SK-MEL-5 (cell line): ENCODE measurements at places on chromosomes 3 and 15.

GRCh38 chr3:29649815-29650547 lies 369.1 kb downstream of the RBMS3 start:
- peak; percentile 86 for DNase-seq

DNA sequence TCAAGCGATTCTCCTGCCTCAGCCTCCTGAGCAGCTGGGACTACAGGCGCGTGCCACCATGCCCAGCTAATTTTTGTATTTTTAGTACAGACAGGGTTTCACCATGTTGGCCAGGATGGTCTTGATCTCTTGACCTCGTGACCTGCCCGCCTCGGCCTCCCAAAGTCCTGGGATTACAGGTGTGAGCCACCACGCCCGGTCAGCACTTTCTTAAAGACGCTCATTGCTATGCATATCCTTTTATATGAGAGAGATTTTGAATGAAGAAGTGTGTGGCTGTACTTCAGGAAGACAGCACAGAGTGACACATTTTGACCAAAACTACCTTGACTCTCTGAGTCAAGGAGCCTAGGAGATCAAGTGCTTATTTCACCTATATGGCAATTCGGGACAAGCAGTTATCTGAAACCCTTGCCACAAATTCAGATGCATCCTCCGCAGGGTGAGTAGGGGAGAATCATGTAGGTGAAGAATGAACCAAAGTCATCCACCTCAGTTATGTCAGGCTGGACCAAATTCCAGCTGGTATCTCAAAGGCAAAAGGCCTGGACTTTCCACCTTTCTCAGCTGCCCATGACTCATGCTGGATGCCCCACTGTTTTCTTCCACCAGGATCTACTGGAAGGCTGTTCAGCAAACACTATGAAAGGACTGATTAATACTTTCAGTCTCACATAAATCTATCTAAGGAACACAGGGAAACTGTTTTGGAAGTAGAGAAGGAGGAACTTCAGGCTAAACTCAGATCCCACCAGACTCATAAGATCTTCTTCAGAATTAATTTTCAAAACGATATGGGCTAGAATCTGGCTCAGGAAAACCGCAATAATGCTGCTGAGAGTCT lies 31.9 kb downstream of the SUSD5 start:
- DNase-seq: peak; percentile 74

DNA sequence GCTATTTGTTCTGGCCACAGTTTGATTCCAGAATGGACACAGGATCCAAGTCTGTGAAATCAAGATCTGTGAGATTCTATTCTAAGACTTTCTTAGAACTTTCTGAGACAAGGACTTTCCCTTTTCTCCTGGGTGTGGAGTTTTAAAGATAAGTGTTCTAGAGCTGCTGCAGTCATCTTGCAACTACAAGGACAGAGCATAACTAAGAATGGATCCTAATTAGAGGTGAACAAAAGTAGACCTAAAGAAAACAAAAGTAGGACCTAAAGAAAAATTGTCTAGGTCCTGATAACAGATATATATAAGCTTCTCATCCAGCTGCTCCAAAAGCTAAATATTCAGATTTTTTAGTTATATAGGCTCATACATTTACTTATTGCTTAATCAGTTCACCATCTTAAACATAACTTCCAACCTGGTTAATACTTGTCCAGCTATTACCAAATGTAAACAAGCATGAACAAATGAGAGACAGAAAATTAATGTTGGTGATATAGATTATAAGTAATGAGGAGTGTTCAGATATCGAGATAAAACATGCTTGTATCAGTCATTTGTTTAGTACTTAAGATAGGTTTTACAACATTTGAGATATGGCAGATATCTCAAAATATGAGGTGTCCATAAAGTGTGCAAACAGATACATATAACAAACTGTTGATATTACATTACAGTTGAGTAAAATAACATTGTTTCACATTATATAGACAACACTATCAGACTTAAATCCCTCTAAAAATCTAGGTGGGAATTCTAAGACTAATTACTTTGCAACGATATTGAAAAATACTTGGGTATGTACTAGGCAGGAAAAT lies 75.1 kb downstream of the CD200 start:
- no peak for DNase-seq

DNA sequence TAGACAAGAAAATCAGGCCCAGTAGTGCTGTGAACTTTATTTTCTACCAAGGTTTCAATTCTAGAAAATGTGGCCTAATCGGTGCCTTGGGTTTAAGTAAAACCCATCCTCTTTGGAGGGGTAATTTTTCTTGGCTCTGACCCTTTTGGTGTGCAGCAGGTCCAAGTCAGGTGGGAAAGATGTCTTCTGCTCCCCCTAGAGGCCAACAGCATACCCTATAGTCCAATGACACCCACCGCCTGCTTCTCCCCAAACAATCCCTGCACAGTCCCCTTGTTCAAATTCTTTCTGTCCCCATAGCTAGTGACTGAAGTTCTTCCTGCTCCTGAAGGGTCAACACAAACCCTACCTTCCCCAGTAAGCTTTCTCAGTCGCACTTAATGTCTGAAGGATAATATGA lies 261.8 kb upstream of the GOLGA6L4 start:
- peak; percentile 41 for DNase-seq

DNA sequence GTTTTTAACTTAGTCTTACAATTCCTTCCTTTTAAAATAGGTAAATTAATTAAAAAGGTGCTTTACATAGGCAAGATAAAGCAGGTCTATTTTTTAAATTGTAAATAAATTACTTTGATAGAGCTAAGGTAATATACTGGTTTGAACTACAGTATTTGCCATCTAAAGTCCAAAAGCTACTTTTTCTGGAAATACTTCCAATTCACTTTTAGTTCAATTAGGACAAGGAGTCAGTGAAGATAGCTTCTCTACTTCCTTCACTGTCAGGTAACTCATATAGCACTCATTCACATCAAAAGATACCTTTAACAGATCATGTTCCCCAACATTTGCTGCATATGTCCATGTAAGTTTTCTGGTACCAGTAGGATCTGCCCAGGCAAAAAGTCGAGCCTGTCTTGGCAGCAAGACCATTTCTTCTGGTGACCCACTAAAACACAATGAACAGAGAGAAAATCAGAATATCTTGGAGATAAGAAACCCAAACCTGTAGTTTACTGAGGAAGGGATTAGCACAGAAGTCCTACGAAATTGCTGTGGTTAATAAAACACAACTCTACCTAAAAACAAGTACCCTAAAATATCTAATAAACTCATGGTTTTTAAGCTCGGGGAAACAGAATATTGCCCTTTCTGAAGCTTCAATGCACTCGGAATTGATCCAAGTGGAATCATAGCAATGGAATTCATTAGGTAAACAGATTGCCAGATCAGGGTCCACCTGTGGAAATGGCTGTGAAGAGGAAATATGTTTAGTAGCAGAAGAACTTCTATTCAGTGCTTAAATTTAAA lies 153.1 kb downstream of the VPS13C start:
- no peak for DNase-seq

- DNase-seq: no peak
These were observed 5.8 kb upstream of the ATP11B start for GRCh38 chr3:182787302-182788036.
